ENCODE measurements at places on chromosomes 3 and 15.

DNA sequence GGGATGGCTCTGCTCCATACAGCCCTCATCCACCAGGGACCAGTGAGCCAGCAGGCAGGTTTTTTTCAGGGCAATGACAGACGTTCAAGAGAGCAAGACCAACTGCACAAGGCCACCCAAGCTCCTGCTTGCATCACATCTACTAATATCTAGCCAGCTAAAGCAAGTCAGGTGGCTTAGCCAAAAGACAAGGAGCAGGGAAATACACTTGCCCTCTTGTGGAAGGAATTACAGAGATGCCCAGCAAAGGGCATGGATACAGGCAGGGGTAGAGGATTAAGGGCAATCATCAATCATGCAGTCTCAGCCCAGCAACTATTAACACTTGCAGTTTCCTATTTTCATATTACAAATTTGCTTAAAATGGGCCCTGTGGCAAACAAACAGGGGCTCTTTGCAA is 81.5 kb upstream of the NTRK3 start:
- DNase-seq = no peak

DNA sequence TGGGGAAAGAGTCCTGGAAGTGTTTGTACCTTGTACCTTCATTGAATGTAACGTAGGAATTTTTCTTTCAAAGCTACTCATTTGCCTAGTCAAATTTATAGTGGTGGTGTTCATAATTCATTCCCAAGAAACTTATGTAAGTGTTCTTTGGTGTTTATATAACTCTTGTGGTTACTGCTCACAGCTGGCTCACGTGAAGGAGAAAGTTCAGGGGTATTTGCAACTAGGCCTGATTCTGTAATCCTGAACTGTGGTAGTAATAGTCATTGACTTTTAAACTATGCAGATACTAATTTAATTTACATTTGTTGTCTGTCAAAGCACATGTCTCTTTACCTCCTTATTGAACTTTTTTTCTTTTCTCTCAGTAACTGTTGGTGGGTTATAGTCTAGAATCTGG is 50.5 kb upstream of the TEX264 start:
- no peak for DNase-seq

GRCh38 chr15:74793135-74794028 is 11.5 kb downstream of the CSK start:
- peak; percentile 75 for DNase-seq

GRCh38 chr3:55876560-55876959 is 389.5 kb upstream of the WNT5A start:
- DNase-seq = no peak

- DNase-seq = no peak
These were observed 292.9 kb upstream of the PDZRN3 start for GRCh38 chr3:73917643-73918042.

GRCh38 chr15:45544266-45545023 is 21.9 kb upstream of the SLC30A4 start:
- DNase-seq = no peak

- no peak for DNase-seq
These were observed 30.6 kb downstream of the ACAD9 start for GRCh38 chr3:128910006-128910405.

- DNase-seq = no peak
These were observed 23.1 kb downstream of the P3H2 start for GRCh38 chr3:190097617-190098016.

DNA sequence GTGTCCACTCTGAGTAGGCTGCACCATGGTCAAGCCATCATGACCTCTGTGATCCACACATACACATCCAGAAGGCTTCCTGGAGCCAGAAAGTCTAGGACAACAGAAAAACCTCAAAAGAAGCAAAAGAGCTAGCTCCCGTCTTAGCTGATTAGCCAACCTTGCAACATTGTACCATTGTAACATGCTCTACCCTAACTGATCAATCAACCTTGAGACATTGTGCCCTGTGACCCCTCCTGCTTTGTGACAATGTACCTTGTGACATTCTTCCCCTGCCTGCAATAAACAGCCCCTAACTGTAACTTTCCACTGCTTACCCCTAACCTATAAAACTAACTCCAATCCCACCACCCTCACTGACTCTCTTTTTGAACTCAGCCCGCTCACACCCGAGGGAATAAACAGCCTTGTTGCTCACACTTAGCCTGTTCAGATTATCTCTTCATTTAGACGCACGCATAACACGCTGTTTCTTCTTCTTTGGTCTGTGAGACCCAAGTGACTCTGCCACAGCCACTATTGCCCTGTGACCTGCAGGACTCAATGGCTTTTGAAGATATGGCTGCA is 1104.6 kb downstream of the OTOL1 start:
- DNase-seq = no peak

DNA sequence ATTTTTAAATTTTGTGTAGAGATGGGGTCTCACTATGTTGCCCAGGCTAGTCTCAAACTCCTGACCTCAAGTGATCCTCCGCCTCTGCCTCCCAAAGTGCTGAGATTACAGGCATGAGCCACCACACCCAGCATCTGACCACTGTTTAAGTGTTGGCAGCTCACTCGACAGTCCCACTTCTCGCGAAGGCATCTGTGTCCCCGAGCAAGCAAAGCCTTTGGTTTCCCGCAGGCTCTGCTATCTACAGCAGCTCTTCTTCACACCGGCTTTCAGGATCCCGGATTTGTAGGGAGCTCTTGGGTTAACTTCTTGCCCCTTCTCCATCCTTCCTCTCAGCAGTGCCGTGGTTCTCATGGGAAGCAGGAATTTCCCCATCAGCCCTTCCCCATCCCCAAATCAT is 240.9 kb downstream of the VPS13C start:
- no peak for DNase-seq

DNA sequence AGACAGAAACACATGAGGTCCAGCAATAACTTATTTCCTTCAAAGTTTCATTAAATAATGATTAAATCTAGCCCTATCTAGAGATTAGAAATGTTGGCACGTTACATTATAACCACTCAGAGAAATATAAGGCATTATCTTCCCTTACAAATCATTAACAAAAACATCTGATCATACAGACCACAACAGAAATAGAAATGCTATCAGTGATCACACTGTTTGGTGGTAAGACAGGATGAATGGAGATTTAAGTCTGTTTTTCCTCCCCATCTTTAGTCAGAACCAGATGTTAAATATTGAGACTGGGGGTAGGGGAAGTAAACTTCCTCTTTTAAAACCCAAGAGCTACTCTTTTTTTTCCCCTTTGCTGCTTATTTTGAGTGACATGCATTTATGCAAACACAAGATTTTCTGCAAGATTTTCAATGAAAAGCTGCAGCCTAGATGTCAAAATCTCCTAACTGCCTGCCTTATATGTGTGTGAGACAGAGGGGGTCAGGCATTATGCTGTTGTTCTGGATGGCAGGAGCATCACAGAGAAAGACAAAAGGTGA is 70.4 kb downstream of the CBLB start:
- peak; percentile 53 for DNase-seq

DNA sequence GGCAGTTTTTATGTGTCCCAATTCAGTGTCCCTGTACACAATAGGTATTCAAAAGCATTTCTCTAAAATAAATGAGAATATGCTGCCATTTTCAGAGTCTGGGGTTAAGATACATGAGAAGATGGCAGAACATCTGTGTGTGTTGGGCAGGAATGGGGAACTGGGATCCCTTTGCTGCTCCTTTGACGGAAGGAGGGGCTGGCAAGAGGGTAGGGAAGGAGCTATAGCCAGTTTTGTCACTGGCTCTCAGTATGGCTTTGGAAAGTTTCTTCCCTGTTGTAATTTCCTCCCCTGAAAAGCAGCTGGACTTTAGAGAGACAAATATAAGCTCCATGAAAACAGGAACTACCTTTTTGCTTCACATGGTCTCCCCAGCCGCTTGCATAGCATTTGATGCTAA is 137.5 kb upstream of the PRR23C start:
- DNase-seq = peak; percentile 7

GRCh38 chr3:151891721-151892120 is 18.3 kb downstream of the SUCNR1 start:
- no peak for DNase-seq

DNA sequence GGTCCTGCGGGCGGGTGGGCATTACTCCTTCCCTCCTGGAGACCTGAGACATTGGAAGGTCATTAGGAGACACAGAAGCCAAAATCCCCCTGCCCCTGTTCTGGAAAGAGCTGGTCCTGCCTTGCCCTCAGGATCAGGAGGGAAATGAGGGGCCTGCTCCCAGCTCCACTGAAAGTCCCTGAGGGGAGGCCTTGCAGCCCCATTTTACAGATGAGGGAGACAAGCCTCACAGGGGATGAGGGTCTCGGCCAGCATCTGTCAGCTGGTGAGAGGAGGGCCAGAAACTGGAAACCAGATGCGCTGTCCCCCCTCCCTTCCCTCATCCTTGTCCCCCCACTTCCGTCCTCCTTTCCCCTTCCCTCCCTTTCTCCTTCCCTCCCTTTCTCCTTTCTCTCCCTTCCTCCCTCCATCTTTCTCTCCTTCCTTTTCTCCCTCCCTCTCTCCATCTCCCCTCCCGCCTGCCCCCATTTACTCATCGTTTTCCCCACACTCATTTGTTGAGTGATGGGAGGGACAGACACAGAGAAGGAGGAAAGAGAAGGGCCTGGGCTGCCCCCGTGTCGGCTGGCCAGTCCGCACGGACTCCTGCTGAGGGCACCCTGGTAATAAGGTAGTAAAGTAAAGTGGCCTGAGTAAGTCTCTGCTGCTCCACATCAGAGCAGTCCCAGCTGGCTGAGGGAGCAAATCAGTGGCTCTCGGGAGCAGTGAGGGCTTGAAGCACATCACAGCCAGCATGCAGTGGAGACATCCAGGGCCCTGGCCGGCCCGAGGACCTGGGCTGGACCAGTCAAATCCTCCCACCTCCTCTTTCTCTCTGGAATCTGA is 112.4 kb upstream of the ALDH1A3 start:
- no peak for DNase-seq

GRCh38 chr3:89165636-89166263 is 58.3 kb downstream of the EPHA3 start:
- no peak for DNase-seq

DNA sequence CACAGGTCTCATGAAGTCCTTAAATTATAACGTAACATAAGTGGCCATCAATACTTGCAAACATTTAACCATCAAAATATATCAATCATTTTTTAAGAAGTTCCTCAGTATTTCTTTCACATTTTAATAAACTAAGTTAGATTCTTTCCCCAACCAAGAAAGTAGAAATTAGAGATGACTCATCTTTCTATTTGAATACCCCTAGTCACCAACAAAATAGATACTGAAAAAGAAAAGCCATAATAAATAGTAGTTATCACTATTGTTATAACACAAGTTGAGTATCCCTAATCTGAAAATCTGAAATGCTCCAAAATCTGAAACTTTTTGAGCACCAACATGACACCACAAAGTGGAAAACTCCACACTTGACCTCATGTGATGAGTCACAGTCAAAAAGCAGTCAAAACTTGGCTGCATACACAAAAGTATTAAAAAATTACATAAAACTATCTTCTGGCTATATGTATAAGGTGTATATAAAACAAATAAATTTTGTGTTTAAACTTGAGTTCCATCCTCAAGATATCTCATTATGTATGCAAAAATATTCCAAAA is 3.7 kb downstream of the SHQ1 start:
- DNase-seq = peak; percentile 56

- DNase-seq = peak; percentile 63
These were observed 170.3 kb downstream of the MOBP start for GRCh38 chr3:39637807-39638206.

DNA sequence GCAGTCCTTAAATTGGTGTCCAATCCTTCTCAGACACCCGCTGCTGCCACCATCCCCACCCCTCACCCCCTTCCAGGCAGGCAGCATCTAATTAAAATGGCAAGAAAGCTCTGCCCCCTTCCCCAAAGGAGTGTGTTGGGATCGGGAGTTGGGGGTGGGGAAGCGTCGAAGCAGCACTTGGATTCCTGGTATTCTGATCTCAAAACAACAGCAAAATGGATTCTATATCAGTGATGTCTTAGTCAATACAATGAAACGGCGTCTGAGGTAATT is 1.4 kb downstream of the TNIK start:
- DNase-seq = no peak

GRCh38 chr15:73190189-73190601 is 137.9 kb downstream of the NEO1 start:
- DNase-seq = no peak
